ENCODE measurements at places on chromosomes 13 and 19. TPM values are rescaled to one million over a fixed set of nuclear protein-coding genes. Genes with fewer than 3 reads are reported as not detected.

Gene ATP4A
- not detected for total RNA-seq

DNA sequence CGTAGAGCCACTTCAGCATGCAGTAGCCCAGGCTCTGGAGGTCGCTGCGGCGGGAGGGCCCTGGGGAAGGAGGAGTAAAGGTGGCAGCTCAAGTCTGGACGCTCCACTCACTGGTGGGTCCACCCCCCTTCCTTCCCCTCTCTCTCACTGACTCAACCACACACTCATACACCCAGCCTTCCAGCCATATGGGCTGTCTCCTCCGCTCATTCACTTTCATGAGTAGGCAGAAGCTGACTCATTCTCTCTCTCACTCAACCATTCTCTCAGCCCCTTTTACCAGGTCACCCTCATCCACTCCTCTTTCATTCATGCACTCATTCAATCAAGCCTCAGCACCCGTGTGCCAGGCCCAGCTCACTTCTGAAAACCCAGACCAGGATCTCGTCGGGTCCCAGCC is 27.5 kb upstream of the SIGLEC11 start:
- DNase-seq: no peak

GRCh38 chr19:49113762-49114629 is at the start of gene LIN7B:
TSS of gene LIN7B (plus strand) at chr19:49114370. CDS start at chr19:49114405, 35 bp downstream.
- no peak for DNase-seq

Gene STK11
- 74.0 TPM for total RNA-seq

DNA sequence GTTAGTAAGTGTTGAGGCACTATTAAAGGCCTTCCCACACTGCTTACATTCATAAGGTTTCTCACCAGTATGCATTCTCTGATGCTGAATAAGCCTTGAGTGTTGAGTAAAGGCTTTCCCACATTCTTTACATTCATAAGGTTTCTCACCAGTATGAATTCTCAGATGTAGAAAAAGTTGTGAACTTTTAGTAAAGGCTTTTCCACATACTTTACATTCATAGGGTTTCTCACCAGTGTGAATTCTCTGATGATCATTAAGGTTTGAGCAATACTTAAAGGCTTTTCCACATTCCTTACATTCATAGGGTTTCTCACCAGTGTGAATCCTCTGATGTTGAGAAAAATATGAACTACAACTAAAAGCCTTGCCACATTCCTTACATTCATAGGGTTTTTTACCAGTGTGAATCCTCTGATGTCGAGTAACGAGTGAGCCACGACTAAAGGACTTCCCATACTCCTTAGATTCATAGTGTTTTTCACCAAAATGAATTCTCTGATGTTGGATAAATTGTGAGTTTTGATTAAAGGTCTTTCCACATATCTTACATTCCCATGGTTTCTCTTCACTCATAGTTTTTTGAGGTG is 24.2 kb downstream of the ZNF829 start:
- DNase-seq: no peak

- no peak for DNase-seq
Measured at GRCh38 chr13:34294483-34295129, 476.7 kb downstream of the RFC3 start.

GRCh38 chr13:72218966-72219365 is 352.0 kb upstream of the DACH1 start:
- no peak for DNase-seq

Gene VSIG10L
- total RNA-seq: 31.0 TPM

DNA sequence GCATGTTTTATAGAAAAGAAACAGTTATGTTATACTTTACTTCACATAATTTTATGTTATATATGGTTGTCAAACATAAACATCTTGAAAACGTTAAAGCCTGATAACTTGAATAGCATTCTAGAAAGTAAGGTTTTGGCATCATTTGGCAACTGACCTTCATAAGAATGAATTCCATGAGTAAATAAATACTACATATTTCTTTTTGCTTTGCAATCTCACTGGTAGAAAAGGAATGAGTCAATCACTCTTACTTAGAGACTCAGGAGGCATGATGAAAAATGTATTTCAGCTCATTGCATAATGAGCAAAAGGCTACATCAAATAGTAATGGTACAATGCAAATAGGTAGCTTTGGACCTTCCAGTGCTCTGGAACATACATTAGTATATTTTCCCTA is 1381.9 kb downstream of the EFNB2 start:
- DNase-seq: no peak

DNA sequence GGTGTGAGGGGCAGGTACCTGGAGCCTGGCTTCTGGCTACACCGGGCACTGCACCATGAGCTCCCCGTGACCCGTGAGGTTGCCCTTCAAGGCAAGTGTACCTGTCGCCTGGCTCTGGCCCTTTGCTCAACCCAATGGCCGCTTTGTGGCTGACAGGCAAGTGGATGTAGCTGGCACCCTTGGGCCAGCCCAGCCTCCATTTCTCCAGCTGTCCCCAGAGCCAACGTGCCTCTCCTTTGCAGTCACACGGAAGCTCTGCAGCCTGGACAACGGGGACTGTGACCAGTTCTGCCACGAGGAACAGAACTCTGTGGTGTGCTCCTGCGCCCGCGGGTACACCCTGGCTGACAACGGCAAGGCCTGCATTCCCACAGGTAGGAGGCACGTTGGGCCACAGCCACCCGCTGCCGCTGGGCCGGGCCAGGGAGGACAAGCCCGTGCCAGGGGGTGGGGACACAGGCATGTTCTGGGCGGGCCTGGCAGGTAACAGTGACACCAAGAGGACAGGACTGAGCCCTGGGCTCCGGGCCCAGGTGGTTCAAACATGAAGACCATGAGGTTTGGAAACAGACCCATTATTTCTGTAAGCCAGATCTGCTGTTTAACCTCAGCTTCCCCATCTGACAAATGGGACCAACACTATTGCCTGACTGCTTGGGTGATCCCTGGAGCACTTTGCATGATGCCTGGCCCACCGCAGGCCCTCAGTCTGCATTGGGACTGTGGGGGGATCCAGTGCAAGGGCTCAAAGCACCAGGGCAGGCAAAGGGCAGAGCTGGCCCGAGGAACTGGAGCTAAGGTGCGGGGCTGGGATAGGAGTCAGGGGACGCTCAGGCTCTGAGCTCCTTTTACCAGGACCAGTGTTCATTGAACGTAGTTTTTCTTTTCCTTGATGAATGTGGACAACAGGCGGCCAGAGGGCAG is 17.5 kb upstream of the PROZ start:
- DNase-seq: no peak

GRCh38 chr13:112625698-112626097 is 37.7 kb upstream of the TUBGCP3 start:
- no peak for DNase-seq

DNA sequence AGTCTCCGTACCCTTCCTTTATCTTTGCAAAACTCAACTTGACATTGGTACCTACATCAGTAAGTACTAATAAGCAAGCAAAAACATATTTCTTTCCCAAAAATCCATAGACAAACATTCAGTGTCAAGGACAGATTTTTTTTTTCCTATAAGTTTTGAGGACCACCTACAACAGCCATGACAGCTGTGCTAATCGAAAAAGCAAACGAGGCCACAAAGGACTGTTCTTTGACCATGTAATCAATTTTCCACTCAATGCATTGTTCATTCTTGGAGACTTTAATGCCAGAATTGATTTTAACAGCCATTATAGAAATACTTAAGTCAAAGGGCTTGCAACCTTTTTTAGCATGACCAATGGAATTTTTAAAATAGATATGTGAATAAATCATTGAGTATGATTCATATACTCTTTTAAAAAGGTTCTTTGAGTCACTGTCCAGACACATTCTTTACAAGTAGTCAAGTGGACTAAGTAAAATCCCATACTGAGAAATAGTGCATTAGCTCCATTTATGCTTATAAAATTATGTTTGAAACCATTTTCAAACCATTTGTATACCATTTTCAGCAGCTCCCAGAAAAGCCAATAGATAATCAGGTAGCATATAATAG is 323.9 kb downstream of the MZT1 start:
- DNase-seq: no peak

- peak; percentile 95 for DNase-seq
Measured at GRCh38 chr19:18809149-18809868, 18.2 kb upstream of the COMP start.

Gene TNNT1
- 44.0 TPM for total RNA-seq

Gene DCT
- total RNA-seq: 26.7 TPM

Gene ZNF730
- not detected for total RNA-seq

DNA sequence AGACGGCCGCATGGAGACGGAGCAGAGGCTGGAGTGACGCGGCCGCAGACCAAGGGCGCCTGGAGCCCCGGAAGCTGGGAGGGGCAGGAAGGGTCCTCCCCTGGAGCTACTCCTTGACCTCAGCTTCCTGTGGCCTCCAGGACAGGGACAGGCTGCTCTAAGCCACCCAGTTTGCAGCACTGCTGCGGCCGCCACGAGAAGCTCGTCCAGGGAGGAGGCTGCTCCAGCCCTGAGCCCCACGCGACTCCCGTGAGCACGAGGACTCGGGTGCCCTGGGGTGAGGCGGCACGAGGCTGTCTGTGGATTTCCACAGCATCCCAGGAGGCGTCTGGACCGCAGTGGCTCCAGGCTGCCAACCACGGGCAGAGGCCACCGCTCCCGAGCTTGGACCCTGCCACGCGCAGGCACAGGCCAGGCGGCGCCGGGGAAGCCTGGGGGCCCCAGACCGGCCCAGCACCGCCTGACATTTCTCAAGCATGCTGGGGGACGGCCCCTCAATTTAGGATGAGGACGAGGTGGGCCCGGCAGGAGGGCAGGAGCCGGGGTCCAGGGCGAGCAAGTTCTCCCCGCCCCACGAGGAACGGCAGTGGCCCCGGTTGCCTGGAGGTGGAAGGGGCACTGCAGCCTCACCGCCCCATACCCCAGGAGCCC is 10.7 kb downstream of the SBNO2 start:
- DNase-seq: no peak

Gene KRTDAP
- total RNA-seq: 10,097 TPM

Gene MBD3L4
- not detected for total RNA-seq

Gene ADGRE2
- 10.7 TPM for total RNA-seq

Gene FBXL12
- 25.7 TPM for total RNA-seq

Gene SULT2B1
- total RNA-seq: 159 TPM

GRCh38 chr19:6801485-6802086 is 29.1 kb downstream of the VAV1 start:
- DNase-seq: peak; percentile 28

DNA sequence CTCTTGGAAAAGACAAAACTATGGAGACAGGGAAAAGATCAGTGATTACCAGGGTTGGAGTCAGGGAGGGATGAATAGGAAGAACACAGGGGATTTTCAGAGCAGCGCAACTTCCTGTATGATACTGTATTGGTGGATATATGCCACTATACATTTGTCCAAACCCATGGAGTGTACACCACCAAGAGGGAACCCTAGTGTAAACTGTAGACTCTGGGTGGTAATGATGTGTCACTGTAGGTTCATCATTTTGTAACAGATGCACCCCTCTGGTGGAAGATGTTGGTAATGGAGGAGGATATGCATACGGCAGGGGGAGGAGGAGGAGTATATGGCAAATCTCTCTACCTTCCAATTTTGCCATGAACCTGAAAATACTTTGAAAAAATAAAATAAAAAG is 68.1 kb downstream of the UFM1 start:
- no peak for DNase-seq

Gene ZC3H4
- total RNA-seq: 21.8 TPM

Gene ZNF229
- total RNA-seq: 3.2 TPM
